Mammary microvascular endothelial cell (primary cell): ENCODE measurements at places on chromosomes 5 and 9. TPM values are rescaled to one million over a fixed set of nuclear protein-coding genes. Genes with fewer than 3 reads are reported as not detected.

Gene IFNA21
- not detected in 2 replicates for total RNA-seq

Gene DPP7
- total RNA-seq = 88.5 and 107 TPM in 2 replicates

Gene WNK2
- not detected in 2 replicates for total RNA-seq

Gene SLC34A1
- not detected in 2 replicates for total RNA-seq

Gene TMEM215
- not detected in 2 replicates for total RNA-seq

Gene MYMK
- not detected in 2 replicates for total RNA-seq

Gene ABHD17B
- 17.7 TPM in 2 replicates for total RNA-seq
